ENCODE measurements at places on chromosomes 2 and 18.

DNA sequence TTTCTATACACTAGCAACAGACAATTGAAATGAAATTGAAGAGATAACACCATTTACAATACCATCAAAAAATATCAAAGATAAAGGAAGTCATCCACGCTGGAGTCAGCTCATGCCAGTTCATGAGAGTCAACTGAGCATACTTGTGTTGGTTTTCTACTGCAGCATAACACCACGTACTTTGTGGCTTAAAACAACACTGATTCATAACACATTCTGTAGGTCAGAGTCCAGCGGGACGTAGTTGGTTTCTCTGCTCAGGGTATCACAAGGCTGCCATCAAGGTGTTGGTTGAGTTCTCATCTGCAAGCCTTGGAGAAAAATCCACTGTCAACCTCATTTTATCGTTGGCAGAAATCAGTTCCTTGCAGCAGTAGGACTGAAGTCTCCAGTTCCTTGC lies 84.2 kb downstream of the TEX51 start:
- no peak for DNase-seq

- no peak for DNase-seq
Measured at GRCh38 chr2:128601298-128602037, 282.8 kb upstream of the HS6ST1 start.

- DNase-seq: no peak
Measured at GRCh38 chr2:9370746-9371145, 52.6 kb downstream of the ITGB1BP1 start.

DNA sequence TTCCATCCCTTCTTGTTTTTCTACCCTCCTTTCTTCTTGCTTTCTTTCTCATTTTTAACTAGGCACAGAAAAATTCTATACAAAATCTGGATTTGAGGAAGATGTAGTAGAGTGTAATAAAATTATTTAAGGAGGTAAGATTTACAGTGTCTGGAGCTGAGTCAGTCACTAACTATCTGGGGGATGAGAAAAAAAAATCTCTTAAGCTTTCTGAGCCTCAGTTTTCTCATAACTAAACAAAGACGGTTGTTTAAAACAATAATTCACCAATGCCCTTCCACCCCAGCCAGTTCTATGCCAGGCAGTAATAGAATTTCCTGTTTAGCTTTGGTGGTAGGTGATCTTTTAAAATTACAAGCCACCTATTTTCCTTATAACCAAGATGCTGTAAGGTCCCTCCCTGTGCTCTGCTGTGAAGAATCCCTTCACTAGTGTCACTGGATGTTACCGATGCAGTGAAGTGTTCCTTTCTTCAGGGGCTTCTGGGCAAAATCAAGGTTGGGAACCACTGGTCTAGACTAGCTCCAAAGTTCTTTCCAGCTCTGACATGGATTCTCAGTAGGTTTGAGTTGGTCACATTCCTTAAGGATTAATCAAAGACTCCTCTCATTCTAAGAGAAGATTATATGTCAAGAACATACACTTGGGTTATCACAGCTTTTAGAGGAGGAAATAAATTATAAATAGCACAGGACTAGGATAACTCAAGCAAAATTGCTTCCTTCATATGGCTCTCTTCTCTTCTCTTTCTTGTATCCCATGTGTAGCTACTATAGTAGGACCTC lies 289.0 kb downstream of the CDH2 start:
- no peak for DNase-seq

DNA sequence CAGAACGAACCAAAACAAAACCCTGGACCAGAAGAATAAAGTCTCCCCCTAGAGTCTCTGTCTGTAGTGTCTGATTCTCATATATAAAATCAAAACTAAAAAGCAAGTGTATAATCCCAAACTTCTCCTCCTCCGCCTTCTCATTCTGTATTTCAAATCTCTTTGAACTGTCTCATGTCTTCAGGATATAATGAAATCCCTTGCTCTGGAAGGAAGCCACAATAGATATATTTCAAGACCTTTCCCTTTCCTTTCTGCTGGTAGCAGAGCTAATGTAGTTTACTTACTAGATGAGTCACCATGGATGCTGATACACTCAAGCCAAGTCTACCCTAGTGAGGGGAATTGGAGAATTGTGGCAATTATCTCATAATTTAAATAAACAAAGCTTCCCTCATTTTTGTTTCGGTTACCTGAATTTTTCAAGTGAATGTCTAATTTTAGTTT lies 33.5 kb upstream of the CCDC93 start:
- no peak for DNase-seq

DNA sequence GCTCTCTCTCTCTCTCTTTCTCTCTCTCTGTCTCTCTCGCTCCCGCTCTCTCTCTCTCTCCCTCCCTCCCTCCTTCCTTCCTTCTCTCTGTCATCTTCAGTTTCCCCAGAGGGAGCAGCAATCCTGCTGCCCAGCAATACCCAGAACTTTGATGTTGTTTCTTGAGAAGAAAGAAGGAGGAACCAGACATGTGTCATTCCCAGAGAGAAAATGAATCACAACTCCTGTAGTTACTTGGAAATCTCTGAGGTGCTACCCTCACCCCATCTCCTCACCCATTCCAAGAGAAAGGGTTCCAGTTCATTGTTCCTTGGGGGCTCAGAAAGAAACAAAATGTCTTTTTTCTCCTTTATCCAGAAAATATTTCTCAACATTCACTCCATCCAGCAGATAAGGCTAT lies 449.1 kb downstream of the TNS1 start:
- DNase-seq: no peak

- DNase-seq: no peak
Measured at GRCh38 chr2:57698392-57698791, 348.2 kb upstream of the VRK2 start.

DNA sequence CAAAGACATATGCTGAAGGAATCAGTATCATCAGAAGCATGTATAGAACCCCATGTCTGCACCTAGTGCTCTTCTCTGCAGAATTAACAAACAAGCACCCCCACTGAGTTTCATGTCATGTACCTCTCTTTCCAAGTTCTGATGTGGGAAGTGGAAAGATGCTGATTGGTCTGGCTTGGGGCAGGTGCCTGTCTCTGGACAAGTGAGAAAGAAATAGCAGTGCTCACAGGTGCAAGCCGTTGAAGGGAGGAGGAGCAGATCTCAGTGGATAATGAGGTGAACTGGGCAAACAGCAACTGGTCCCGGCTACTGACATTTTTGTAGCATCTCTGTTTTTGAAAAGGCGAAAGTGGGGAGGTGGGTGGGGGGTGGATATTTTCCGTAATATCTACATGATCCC lies 17.5 kb upstream of the ACVR1 start:
- DNase-seq: no peak

- DNase-seq: no peak
Measured at GRCh38 chr2:145644820-145645302, 1124.9 kb upstream of the ZEB2 start.

- DNase-seq: no peak
Measured at GRCh38 chr18:66728951-66729350, 125.1 kb upstream of the CDH19 start.

- no peak for DNase-seq
Measured at GRCh38 chr2:18922276-18922675, 332.9 kb upstream of the NT5C1B start.

- DNase-seq: no peak
Measured at GRCh38 chr18:7633171-7633570, 66.1 kb downstream of the PTPRM start.

DNA sequence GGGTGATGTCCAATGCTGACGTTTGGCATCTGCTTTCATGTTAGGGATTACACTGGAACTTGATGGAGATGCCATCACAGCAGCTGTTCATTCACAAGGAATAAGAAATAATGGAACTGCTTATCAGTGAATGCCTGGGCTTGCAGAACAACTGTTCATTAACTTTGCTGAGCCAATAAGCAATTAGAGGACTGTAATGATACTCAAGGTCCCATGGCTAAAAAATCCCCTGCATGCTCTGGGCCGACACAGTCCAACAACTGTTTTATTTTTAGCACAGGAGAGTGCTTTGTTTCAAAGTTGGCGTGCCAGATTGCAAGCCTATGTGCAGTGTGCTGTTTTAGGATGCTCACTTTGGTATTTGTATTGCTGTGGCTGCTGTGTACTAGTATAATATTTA lies 408.0 kb upstream of the RGPD4 start:
- no peak for DNase-seq

DNA sequence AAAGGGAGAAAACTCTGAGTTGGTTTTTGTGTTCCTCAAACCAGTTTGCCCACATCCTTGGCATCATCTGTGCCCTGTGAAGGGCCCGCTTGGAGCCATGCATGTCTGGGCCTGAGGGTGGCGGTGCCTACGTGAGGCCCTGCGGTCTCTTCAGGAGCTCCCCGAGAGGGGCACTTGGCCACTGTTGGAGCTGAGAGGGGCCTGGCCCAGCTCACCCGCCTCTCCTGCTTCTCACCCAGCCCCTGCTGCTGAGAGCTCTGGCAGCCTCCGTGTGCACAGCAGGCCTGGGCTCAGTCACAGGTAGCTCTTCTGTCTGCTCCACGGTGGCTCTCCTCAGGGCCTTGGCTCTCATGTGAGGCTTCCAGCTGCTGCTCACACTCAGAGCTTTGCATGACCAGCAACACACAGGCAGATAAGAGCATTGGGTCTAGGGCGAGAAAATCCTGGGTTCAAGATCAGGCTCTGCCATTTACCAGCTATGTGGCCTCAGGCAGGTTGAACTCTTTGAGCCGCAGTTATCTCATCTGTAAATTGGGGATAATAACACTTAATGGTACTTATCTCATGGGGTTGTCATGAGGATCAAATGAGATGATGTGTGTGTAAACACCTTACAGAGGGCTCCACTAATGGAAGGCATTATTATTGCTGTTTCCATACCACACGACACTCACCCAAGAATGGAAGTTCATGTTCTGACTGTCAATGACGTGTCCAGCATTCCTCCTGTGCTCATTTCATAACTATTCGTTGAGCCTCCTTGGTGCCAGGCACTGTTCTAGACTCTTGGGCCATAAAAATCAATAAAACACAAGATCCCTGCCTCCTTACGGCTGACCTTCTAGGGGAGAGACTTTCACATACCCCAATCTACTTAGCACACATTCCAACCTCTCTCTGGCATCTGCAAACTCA lies 41.6 kb upstream of the PLB1 start:
- no peak for DNase-seq

DNA sequence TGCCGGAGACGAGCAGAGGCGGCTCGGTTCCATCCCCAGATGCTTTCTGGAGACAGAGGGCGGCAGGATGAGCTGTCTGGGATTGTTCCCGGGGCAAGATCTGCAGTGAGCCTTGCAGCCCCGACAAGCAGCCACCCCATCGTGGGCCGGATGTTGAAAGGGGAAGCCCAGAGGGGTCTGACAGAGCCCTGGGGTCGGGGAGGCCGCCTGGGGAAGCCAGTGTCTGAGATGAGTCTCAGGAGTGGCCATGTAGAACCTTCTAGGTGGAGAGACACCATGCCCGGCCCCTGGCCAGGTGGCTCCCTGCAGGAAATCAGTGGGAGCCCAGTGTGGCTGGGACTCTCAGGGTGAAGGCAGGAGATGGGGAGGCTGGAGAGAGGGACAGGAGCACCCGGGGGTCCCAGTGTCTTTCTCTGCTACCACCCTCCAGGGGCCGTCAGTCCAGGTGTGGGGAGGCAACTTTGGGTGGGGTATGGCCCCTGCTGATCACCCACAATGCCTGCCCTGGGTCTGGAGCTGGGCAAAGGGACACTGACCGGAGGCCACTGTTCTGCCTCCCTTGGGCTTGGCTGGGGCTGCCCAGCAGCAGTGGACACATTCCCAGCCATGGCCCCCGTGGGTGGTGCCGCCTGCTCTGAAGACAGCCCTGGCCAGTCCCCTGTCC lies 128.3 kb upstream of the HS6ST1 start:
- DNase-seq: no peak

DNA sequence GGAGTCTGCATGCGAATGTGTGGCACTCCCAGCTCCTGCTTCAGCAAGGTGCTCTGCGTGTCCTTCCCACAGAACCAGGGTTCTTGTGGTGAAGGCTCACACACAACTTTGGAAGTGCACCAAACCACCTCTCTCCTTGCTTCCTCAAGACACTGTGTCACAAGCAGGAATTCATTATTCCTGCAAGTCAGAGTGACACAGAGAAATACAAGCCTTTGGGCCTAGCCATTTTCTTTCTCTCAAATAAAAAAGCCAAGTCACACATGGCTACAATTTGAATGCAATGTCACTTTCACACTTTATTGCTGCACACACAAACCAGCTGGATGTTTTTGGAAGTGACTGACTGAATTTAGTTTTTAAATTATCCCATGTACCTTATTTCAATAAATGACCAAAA lies 30.1 kb upstream of the THOC1 start:
- DNase-seq: no peak

DNA sequence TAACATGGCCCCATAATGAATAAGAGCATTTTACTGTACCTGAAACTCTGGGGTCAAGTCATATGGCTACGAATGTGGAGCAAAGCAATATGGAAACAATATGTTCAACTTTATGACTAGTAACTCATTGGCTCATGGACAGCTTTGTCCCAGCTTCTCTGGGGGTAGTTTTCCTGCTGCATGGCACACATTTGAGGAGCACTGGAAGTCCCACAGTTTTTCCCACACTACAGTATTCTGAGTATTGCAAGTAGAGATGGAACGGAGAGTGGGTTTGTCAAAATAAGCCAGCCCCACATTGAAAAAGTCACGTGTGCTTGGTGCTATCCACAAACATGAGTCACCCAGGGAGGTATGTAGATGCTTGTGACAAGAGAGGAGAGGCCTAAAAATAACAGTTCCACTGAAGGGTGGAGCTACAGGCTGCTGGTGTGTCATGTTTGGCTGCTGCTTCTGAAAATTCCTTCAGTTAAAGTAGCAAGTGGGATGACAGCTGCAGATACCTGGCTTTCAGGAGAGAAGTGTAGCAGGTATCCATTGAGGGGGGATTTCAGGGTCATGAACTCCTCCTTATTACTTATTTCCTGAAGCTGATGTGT lies 48.2 kb upstream of the CTAGE1 start:
- no peak for DNase-seq

- DNase-seq: no peak
Measured at GRCh38 chr2:144468823-144469595, 50.9 kb downstream of the ZEB2 start.

DNA sequence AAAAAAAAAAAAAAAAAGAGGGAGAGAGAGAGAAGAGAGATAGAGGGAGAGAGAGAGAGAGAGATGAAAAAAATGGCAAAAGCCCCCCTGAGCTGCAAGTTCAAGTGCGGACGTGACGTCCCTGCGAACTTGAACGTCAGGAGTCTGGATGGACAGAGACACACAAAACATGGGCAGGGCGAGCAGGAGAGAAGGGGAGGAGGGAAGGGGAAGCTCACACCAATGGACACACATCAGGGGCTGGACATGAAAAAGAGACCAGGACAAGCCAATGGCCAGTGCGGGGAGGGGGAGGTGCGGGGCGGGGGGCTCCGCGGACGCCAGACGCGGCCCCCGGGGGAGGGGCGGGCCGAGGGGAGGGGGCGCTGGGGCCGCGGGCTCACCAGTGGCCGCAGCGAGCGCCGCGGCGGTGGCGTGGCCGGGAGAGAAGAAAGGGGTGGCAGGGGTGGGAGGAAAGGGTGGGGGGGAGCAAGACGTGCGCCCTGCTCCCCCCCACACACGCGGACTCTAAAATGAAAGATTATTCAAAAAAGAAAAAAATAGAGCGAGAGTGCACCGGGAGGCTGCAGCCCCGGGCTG lies at the start of gene BCL11A:
Gene BCL11A (minus strand): TSS at position 160 of the 579 bp plus-strand sequence. CDS start 384 bp downstream, outside the sequence.
- DNase-seq: no peak
